ENCODE measurements at places on chromosomes 4 and X.
A peak's percentile ranks its signal among the peaks of the same experiment; 100 is the strongest.

- peaks cover under 1% of the 10 kb centered on the region for H3K27me3 ChIP-seq
- H3K4me3 ChIP-seq: no peak overlapping the region
- no peak overlapping the region for H3K27ac ChIP-seq
- peaks cover 10% of the 10 kb centered on the region for H3K4me1 ChIP-seq
These were observed 38.2 kb upstream of the PLAC8 start for GRCh38 chr4:83152746-83153145.

DNA sequence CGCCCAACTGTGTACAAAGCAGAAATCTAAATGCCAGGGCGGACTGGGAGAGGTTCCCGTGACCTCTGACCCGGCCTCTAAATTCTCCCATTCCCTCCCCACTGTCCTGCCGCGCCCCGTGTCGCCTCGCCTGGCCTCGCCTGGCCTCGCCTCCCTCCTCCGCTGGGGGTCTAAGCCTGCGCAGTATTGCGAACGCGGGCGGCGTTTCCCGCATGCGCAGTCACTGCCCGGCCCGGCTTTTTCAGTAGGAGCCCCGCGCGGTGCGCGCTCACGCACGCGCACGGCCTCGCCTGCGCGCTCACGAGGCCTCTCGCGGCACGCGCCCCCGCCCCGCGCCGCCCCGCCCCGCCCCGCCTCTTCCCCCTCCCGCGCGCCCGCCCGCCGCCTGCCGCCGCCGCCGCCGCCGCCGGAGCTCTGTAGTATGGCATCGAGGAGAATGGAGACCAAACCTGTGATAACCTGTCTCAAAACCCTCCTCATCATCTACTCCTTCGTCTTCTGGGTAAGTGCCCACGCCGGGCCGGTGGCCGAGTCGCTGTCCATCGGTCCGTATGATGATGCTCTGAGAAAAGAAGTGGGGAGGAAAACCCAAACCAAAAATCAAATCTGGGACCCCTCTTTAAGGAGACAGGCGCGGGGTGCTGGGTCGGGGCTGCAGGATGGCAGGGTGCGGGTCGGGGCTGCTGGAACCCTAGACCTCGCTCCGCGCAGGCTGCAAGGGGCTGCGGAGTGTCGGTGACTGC is at the start of gene TSPAN7:
TSPAN7 (plus strand) TSS at position 417 of the 743 bp plus-strand sequence; CDS start at position 422, 5 bp downstream.
- H3K4me3 ChIP-seq: peak within 1 kb of the TSS; percentile 85
- H3K27ac ChIP-seq: no peak within 1 kb of the TSS
- no peaks in the 10 kb centered on the region for H3K36me3 ChIP-seq
- peaks cover 2% of the 10 kb centered on the region for H3K4me1 ChIP-seq
- peaks cover 3% of the 10 kb centered on the region for H3K27me3 ChIP-seq

GRCh38 chrX:17563076-17563475 is 174.2 kb upstream of the SCML1 start:
- no peak overlapping the region for H3K27ac ChIP-seq
- peaks cover 6% of the 10 kb centered on the region for H3K27me3 ChIP-seq
- H3K36me3 ChIP-seq: no peaks in the 10 kb centered on the region
- H3K4me1 ChIP-seq: peaks cover 4% of the 10 kb centered on the region

DNA sequence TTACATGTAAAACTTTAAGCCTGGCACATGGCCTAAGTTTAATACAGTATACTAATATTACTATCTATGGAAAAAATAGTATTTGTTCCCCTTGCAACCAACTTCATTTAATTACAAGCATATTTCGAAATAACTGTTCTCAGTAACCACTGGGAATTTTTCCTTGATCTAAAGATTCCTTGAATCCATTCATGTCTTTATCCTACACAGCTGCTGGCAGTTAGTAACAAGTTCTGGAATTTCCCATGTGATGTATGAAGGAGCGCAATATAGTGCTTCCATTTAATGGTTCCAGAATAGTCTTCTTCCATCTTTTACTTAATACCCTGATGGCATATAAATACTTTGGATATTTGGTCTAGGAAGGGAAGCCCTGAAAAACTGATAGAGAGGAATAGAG is 136.5 kb downstream of the AASDH start:
- peaks cover 46% of the 10 kb centered on the region for H3K27me3 ChIP-seq
- DNase-seq: no peak
- H3K4me1 ChIP-seq: no peaks in the 10 kb centered on the region
- H3K4me3 ChIP-seq: no peak overlapping the region
- H3K27ac ChIP-seq: no peak overlapping the region
- H3K36me3 ChIP-seq: no peaks in the 10 kb centered on the region

DNA sequence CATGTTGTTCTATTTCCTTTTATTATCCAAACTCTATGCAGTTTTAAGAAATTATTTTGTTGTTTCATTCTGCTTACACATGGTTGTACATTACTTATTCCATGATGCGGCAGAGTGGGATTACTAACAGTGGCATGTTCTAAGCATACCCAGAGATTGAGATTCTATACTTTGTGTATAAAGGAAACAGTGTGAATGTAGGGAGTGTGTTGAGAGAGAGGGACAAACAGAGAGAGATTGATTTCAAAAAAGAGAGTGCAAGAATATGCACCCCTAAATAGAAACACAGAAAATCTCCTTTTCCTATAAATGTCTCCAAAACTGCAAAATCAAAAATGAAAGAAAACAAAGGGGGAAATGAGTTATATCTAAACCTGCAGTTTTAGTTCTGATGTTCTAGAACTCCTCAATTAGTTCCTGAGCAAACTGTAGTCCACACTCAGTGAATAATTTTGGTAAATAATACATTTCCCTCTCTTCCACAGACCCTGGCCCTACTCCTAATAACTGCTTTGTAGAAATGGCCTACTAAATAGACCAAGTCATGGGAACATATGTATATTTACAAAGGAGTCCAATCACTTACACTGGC is 31.0 kb downstream of the SLC9B1 start:
- H3K27ac ChIP-seq: no peak overlapping the region
- no peak for DNase-seq
- no peaks in the 10 kb centered on the region for H3K4me1 ChIP-seq
- no peak overlapping the region for H3K4me3 ChIP-seq

DNA sequence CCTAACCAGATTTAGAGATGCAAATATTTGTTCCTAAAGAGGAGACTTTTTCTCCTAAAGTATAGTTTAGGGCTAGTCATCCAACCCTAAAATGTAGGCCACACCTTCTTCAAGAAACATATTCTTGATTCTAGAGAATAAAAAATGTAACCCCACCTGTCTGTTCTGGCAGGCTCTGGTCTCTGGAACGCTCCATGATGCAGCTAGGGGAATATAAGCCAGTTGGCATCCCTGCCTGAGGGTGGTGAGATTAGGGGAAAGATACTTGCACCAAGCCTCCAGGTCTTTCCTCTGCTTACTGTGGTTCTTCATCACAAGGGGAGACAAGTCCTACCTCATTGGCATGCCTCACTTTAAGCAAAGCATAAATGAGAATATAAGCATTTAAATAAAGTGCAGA is 21.2 kb upstream of the TBC1D9 start:
- no peak overlapping the region for H3K27ac ChIP-seq
- H3K4me3 ChIP-seq: no peak overlapping the region
- H3K27me3 ChIP-seq: peaks cover 8% of the 10 kb centered on the region
- H3K36me3 ChIP-seq: peaks cover 4% of the 10 kb centered on the region
- no peaks in the 10 kb centered on the region for H3K4me1 ChIP-seq
- DNase-seq: no peak

GRCh38 chrX:30561191-30561590 is 16.4 kb downstream of the TASL start:
- no peak overlapping the region for H3K4me3 ChIP-seq
- no peaks in the 10 kb centered on the region for H3K4me1 ChIP-seq
- H3K36me3 ChIP-seq: peaks cover 3% of the 10 kb centered on the region
- DNase-seq: no peak
- H3K27me3 ChIP-seq: no peaks in the 10 kb centered on the region

- peaks cover 4% of the 10 kb centered on the region for H3K4me1 ChIP-seq
- no peaks in the 10 kb centered on the region for H3K27me3 ChIP-seq
- no peak for DNase-seq
- peaks cover 3% of the 10 kb centered on the region for H3K36me3 ChIP-seq
- H3K27ac ChIP-seq: no peak overlapping the region
- no peak overlapping the region for H3K4me3 ChIP-seq
These were observed 92.0 kb upstream of the CLCN4 start for GRCh38 chrX:10064736-10065135.

DNA sequence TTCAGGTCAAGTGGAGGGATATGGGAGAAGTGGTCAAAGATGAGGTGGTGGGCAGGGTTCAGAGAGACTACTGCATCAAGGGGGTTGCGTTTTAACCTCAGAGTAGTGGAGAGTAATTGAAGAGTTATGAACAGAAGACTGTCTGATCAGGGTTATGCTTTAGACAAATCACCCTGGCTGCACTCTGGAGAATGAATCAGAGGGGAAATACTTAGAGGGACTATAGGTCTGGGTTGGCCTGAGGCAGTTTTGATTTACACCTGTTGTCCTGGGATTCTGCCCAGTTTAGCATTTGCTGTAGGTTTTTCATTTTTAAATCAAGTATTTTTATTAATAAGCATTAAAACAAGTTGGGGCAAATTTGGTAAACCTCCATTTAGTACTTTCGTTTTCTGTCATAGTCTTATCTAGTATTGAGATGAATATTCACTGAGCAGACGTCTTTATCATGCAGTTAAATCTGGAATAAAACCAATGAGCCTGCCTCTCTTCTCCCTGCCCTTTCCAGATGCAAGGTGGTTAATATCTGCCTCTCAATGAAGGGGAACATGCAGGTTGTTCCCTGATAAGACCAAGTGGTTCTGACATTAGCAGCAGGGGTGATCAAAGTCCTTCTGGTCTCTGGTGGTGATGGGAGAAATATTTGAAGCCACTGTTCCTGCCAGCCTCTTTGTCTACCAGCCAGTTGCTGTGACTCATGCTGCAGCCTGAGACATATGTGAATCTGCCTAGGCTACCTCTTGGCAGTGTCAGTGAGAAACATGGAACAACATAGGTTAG is 116.0 kb upstream of the RPS6KA3 start:
- H3K4me3 ChIP-seq: peak overlapping the region; percentile 69
- peaks cover 3% of the 10 kb centered on the region for H3K36me3 ChIP-seq
- no peak for DNase-seq
- H3K27me3 ChIP-seq: no peaks in the 10 kb centered on the region

DNA sequence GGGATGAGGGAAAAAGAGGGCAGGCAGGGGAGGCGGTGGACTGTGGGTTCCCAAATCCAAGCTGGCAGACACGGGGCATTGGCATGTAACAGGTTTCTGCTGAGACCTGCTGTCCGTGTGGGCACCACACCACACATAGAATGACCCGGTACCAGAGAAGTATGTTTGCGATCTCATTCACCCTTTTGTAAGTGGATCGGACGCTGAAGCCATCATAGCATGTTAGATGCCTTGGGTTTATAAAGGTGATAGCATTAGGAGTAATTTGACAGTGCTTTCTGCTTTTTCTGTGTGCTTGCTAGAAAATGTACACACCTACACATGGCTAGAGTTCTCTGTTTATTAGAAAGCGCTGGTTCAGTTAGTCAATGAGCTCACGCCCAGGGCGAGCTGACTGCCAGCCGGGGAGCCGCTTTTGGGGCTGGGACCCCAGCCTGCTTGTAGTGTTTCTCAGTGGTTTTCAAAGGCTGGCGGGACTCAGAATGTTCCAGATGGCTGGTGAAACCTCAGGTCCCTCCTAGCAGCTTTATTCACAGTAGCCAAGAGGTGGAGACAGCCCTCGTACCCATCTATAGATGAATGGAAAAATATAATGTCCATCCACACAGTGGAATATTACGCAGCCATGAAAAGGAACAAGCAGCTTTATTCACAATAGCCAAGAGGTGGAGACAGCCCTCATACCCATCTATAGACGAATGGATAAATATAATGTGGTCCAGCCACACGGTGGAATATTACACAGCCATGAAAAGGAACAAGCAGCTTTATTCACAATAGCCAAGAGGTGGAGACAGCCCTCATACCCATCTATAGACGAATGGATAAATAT is 579 bp downstream of the IL3RA start:
- H3K27ac ChIP-seq: peak overlapping the region; percentile 59
- peak overlapping the region; percentile 80 for H3K4me3 ChIP-seq
- DNase-seq: no peak
- peaks cover 21% of the 10 kb centered on the region for H3K27me3 ChIP-seq

- no peak for DNase-seq
- H3K36me3 ChIP-seq: no peaks in the 10 kb centered on the region
- H3K4me3 ChIP-seq: no peak overlapping the region
- no peaks in the 10 kb centered on the region for H3K4me1 ChIP-seq
- no peak overlapping the region for H3K27ac ChIP-seq
These were observed 182.0 kb upstream of the FAM241A start for GRCh38 chr4:111963158-111963700.

GRCh38 chr4:184722798-184723197 is 11.1 kb downstream of the CENPU start:
- no peak overlapping the region for H3K27ac ChIP-seq
- no peak overlapping the region for H3K4me3 ChIP-seq

DNA sequence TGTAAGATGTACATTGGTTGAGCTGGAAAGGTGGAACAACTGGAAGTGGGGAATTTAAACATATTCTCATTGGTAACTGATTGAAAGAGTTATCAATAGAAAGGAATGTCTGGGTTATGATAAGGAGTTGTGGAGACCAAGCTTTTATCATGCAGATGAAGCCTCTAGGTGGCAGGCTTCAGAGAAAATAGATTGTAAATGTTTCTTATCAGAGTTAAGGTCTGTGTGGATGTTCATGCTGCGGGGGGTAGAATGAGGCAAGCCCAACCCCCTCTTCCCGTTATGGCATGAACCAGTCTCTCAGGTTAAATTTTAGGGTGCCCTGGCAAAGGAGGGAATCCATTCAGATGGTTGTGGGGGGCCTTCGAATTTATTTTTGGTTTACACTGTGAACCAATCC is 16.0 kb downstream of the ARSD start:
- no peaks in the 10 kb centered on the region for H3K4me1 ChIP-seq
- DNase-seq: no peak
- H3K27me3 ChIP-seq: no peaks in the 10 kb centered on the region
- peaks cover 3% of the 10 kb centered on the region for H3K36me3 ChIP-seq
- H3K4me3 ChIP-seq: no peak overlapping the region

- no peaks in the 10 kb centered on the region for H3K36me3 ChIP-seq
- H3K27me3 ChIP-seq: peaks cover 4% of the 10 kb centered on the region
- peak overlapping the region; percentile 70 for H3K4me3 ChIP-seq
- DNase-seq: no peak
These were observed 46.3 kb upstream of the AFAP1 start for GRCh38 chr4:7985891-7986441.

DNA sequence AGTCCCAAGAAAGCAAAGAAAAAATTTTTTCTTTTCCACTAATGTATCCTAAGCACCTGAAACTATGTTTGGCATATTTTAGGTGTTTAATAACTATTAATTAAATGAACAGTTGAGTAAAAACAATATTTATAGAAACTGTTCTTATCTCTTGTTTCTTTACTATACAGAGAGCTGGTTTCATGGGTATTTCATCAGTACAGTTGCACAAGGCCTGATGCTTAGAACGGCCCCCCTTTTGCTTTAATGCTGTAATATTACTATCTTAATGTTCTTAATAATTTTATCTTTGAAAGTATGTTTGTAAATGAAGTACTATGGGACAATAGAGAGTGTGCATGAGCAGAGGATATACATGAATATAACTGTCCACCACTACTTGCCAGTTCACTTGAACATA is 479.1 kb upstream of the SLIT2 start:
- H3K27ac ChIP-seq: no peak overlapping the region
- H3K4me1 ChIP-seq: no peaks in the 10 kb centered on the region
- H3K4me3 ChIP-seq: no peak overlapping the region
- DNase-seq: no peak

GRCh38 chr4:47836641-47837093 is 1.2 kb downstream of the CORIN start:
- H3K36me3 ChIP-seq: peaks cover 2% of the 10 kb centered on the region
- peak overlapping the region; percentile 63 for H3K27ac ChIP-seq
- H3K27me3 ChIP-seq: peaks cover 3% of the 10 kb centered on the region
- peak; percentile 19 for DNase-seq

Data from T-helper 17 cell (primary cell).